Activated naive CD8-positive, alpha-beta T cell treated with anti-CD3 and anti-CD28 coated beads, Interleukin-2, amount 10 ng/mL, durations not matched to agents 7 days and 5 days (primary cell): ENCODE measurements at places on chromosomes 7 and 10.
A peak's percentile ranks its signal among the peaks of the same experiment; 100 is the strongest.

- no peak for DNase-seq
Measured at GRCh38 chr10:50554995-50555568, 68.7 kb downstream of the SGMS1 start.

GRCh38 chr7:23594879-23595604 lies 2.1 kb upstream of the CCDC126 start:
- DNase-seq = no peak

DNA sequence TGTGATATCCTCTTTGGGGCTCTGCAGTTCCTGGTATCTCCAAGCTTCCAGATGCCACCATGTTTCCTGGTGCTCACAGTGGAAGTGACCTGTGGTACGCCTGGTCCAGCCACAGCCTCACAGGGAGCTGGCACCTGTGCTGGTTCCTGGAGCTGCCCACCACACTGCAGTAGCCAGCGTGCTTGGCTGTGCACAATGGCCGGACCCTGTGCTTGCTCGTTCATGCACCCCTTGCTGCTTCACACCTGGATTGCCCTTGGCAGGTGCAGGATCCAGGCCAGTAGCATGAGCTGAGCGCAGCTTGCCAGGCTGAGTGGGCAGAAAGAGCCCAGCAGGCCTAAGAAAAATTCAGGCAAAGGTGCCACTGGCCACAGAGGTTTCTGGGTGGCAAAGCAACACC lies 11.4 kb upstream of the ECHDC3 start:
- DNase-seq = no peak

DNA sequence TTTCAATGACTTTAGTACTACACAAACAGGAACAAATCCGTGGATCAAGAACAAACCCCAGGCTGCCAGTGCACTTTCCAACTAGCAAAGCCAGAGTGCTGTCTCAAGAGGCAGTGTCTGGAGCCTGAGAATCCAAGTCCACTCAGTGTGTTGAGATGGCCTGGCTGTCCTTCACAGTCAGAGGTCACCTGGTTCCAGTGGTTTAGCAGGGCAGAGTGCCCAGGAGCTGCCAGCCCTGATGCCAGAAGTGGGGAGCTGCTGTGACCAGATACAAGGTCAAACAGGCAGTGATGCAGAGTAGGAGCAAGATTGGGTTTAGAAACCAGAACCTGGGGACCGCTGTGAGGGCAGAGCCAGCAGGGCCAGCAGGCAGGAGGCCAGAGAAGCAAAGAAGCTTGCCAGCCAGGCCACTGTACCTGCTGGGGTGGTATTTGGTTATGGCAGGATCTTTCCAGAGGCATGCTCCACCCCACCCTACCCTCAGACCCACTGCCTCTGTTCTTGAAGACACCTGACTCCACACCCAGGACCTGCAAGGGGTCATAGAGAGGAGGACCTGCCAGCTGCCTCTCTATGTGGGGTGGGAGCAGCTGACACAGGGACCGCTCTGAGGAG lies 35.6 kb upstream of the C10orf90 start:
- no peak for DNase-seq

DNA sequence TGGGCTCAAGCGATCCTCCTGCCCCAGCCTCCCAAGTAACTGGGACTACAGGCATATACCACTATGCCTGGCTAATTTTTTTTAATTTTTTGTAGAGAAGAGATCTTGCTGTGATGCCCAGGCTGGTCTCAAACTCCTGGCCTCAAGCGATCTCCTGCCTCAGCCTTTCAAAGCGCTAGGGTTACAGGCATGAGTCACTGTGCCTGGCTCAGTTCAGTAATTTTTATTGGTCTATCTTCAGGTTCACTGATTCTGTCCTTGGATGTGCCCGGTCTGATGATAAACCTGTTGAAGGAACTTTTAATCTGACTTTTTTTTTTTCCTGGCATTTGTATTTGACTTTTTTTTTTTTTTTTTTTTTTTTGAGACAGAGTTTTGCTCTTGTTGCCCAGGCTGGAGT lies 40.1 kb upstream of the STRIP2 start:
- no peak for DNase-seq

- DNase-seq = peak; percentile 13
Measured at GRCh38 chr7:159025161-159025779, 119.4 kb downstream of the VIPR2 start.

DNA sequence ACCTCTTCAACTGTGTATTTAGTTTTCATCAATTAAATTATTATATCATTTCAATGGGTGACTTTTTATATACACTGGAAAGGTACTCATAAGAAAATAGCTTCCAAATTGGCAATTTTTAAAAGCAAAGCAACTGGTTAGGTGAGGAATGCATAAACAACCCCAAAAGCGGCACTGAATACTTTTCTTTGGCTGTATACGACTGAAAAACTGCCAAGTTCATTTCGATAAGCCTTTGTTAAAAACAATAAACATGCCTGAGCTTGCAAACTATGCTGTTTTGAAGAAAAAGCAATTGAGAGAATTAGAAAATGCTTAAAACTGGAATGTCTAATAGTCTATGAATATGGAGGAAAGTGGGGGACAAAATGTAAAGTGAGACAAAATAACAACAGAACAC lies 2.9 kb downstream of the SLC16A12 start:
- DNase-seq = no peak

DNA sequence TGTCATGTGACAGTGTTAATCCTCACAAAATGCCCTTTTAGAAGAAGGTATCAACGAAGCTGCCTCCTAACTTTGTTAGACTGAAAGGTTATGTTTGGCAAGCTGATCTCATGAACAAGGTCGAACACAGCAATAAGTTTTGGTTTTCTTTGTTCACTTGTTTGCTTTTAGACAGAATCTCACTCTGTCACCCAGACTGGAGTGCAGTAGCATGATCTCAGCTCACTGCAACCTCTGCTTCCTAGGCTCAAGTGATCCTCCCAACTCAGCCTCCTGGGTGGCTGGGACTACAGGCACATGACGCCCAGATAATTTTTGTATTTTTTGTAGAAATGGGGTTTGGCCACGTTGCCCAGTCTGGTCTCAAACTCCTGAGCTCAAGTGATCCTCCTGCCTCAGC lies 1.1 kb downstream of the STRA8 start:
- DNase-seq = no peak

DNA sequence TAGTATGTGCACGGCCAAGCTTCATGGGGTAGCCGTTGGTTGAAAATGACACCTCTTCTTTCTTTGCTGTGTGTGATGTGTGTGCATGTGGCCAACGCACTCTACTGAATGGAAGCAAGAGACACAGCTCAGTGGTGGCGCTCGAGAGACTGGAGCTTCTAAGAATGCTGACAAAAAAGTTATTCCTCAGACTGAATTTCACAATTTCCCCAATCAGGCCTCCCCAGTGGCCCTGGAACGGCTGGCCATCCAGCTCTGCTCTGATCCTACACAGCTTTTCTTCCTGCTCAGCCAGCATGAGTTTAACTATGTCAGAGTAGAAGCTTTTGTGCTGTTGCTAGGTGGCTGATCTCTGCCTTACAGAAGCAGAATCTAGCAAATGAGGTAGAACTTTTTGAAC lies 186.7 kb upstream of the PLXDC2 start:
- DNase-seq = no peak

DNA sequence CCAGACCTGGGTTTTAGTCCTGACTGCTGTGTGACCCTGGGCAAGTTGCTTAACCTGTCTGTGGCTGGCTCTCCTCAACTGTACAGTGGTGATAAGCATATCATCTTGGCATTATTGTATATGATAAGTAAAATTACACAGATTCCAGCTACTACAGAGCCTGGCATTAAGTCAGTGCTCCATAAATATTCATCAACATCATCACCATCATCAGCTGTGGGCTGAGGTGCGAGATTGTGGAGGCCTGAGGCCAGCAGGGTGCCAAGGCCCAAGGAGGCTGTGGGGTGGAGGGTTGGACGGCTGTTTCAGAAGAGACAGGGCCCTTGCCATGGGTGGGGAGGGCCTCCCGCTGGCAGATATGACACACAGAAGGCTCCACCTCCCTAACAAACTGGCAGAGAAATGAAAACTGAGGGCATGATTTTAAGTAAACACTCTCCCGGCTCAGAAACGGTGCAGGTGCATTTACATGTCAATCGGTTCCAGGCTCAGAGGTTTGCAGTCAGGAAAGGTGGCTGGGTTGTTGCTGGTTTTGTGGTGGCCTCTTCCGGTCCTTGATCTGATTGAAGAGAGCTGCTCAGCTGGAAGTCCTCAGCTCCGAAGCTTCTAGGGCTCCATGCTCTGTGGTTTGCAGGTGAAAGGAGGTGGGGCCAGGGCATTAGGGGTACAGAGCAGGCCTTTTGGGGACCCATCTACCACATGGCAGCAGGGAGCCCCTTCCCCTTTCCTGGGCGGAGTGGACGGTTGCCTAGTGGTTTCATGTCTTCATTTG lies 10.2 kb downstream of the CRYGN start:
- peak; percentile 65 for DNase-seq

DNA sequence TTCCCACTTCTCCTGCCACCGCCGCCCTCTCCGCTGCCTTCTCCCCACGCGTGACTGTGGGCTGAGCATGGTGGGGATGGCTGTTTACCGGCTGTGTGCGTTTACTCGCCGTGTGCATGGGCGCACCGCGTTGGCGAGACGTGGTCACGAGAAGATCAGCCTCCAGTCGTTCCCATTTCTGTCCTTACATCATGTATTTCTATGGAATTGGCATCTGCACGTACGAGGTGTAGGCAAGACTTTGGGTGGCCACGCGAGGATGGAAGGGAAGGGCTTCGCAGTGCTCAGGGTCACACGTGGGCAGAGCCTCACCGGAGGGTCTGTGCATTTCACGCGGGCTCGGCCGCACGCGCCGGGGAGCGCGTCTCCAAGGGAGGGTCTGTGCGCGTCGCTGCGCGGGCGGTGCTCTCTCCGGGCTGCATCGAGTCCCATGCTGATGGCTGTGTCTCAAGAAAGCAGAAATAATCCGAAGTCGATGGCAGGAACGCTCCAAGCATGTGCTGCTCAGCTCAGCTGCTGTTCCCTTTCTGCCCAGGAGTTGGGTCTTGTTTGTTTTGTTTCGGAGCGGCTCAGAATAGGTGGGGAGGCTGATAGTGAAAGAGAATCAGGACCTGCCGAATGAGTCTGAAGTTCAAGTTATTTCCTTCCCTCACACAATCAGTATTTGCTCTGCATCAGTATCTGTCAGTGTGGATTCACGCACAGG lies 973 bp downstream of the CAMK1D start:
- peak; percentile 66 for DNase-seq

- no peak for DNase-seq
Measured at GRCh38 chr7:111085356-111085755, 5.6 kb upstream of the LRRN3 start.
